Fibroblast of lung (primary cell): ENCODE measurements at places on chromosomes 5 and 9.

DNA sequence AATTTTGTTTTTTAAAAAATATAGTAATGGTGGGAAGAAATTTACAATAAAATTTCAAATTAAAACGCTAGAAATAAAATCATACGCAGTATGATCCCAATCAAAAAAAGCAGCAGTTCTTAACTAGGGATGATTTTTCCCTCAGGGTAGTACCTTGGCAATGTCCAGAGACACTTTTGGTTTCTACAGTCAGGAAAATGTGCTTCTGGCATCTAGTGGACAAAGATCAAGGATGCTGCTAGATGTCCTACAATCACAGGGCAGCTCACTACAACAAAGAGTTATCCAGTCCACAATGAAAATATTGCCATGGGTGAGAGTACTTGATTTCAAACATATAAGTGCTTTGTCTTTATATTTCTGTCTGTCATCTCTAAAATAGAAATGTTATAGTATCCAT, 400.2 kb upstream of the SGCD start:
- no peak for DNase-seq

DNA sequence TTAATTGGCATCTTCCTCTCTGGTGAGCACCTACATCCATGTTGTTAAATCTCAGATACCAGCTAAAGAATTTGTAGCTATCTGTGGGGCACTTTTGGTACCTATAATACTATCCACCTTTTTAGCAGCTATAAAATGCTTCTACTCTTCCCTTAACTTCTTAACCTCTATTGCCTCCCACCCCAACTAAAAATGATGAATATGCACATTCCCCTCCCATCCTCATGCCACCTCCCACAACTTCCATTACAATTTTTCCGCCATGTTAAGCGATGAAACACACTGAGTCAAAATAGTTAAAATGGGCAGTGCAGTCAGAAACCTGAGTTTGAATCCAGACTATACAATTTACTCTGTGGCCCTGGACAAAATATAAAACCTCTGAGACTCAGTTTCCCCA, 10.1 kb downstream of the SSBP2 start:
- no peak for DNase-seq

- DNase-seq = no peak
These were observed 95.7 kb upstream of the ALDH1B1 start for GRCh38 chr9:38296807-38297206.

DNA sequence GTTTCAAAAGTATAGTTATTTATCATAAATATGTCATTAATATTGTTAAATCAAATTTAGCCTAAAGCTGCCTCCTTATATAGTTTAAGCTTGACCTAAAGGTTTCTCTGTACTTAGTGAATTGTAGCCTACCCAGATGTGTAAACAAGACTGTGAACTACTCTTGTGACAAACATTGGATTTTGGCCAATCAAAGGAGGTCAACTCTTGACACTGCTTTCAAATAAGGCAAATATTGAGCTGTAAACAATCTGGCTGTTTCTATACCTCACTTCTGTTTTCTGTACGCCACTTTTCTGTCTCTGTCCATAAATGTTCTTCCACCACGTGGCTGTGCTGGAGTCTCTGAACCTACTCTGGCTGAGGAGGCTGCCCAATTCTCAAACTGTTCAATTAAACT, 51.2 kb downstream of the FXN start:
- no peak for DNase-seq

DNA sequence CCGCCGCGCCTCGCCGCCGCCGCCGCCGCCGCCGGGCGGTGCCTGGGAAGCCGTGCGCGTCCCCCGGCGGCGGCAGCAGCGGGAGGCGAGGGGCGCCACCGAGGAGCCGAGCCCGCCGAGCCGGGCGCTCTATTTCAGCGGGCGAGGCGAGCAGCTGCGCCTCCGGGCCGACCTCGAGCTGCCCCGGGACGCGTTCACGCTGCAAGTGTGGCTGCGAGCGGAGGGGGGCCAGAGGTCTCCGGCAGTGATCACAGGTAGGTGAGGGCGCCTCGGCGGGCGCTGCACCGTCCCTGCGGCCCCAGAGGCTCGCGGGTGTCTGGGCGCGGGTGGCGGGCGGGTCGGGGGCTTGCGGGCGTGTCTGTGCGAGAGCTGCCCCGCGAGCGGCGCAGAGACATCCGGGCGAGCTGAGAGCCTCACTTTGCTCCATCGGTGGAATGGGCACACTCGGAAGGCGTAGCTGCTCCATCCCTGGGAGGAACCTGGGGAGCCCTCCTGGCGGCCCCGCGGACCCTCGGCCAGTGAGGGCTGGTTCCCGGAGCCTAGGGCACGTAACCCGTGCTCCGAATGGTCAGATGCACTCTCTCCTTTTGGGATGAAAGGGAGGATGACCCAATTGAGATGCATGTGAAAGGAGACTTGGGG, 864 bp downstream of the PAPPA start:
- DNase-seq = no peak

- DNase-seq = no peak
These were observed 760 bp downstream of the ALDH1B1 start for GRCh38 chr9:38393128-38393796.

GRCh38 chr9:103430469-103430868, 435.3 kb downstream of the CYLC2 start:
- DNase-seq = no peak

GRCh38 chr9:21781656-21782055, 20.8 kb upstream of the MTAP start:
- DNase-seq = peak; percentile 32

GRCh38 chr9:93319992-93320500, 131.4 kb upstream of the FAM120A start:
- DNase-seq = peak; percentile 4

DNA sequence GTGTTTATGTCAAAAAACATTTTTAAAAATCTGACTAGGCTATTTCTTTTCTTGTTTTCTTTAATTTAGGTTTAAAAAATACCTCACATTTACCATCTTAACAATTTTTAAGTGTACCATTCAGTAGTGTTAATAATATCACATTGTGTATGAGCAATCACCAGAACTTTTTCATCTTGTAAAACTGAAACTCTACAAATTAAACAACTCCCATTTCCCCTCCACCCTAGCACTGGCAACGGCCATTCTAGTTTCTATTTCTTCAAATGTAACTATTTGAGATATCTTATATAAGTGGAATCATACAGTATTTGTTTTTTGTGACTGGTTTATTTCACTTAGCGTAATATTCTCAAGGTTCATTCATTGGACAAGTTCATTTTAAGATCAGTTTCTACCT, 27.7 kb downstream of the PLCXD3 start:
- DNase-seq = no peak

GRCh38 chr5:112551419-112552032, 132.4 kb upstream of the EPB41L4A start:
- peak; percentile 50 for DNase-seq

GRCh38 chr5:4983701-4984100, 156.4 kb upstream of the ADAMTS16 start:
- no peak for DNase-seq

- peak; percentile 68 for DNase-seq
These were observed 10.5 kb upstream of the IRF1 start for GRCh38 chr5:132500931-132501628.

GRCh38 chr5:159331093-159331973, 1.0 kb upstream of the IL12B start:
- DNase-seq = peak; percentile 50

DNA sequence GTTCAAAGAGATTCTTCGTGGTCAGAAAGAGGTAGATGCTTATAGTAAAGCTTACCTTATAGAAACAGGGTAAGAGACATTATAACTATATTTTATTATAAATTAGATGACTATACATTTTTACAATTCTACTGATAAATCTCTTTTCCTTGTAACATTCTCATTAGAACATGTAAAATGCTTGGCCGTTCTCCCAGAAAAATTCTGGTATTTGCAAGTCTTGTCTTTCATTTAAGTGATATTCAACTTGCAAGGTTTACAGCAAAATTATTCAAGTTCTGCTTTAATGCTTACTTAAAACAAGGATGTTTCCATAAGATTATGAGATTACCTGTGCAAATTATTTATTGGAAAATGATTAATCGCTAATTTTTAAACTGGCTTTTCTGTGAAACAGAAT, 41.3 kb upstream of the CDH18 start:
- peak; percentile 10 for DNase-seq

GRCh38 chr9:137269231-137269772, 8.2 kb upstream of the TOR4A start:
- DNase-seq = peak; percentile 77

DNA sequence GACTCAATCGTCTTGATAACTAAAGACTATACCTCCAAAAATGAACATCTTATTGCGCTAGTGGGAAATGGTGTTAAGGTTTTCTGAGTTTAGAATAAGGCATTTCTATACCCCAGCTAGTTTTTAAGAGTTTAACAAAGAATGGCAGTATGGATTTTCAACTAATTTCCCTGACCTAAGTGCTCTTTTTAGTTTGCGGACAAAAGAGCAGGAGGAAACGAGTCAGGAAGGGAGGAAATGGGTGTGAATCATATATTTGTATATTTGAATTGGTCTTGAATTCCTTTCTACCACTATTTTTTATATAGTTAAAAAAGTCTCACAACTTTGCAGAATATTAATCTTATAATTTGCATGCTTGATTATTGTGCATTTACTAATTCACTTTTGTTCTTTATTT, 516.3 kb upstream of the ZNF608 start:
- DNase-seq = peak; percentile 13

DNA sequence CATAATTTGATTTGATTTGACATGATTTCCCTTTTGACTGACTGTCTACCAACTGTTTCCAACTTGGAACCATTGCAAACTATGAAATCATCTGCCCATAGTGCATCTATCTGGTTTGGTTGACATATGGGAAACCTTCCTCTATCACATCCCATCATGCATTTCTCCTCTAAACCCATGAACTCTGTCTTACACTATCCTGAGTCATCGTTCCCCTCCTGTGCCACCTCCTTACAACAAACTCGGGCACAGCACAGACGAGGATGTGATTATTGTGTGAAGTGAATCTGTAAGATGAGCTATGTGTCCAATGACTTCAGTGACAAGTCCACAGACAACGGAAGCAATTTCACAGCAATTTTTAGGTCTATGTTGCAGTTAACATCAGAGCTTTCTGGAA, 126.1 kb downstream of the NPR3 start:
- no peak for DNase-seq

DNA sequence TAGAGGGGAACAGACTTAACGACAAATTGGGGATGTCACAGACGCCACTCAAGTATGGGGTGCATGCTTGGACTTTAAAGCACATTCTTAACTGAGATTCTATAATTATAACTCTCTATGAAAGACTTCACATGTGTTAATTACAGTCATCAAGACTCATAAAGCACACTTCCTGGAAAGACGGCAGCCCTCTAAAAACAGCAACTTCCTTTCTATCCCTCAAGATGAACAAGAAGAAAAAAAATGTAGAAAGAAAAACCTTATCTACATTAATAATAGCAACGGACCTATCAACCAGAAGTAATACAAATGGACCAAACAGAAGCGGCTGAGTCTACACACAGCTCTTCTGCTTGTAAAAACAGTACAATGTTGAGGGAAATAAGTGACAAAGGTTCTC, 21.2 kb downstream of the GNAQ start:
- DNase-seq = no peak

DNA sequence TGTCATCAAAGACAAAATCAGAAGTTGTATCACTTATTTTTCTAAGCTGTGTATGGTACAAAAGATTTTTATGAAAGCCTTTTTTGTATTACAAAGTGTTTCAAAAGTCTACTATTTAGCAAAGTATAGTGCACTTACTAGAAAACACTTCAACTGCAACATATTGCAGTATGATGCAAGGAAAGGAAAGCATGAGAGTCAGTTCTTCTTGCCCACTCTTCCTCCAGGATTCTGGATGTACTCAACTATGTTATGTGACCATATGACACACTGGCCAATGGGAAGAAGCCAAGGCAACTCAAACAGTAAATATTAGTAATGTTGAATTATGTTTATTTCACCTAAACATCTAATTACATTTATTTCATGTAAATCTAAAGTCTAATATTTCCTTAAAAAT, 49.5 kb upstream of the TYRP1 start:
- peak; percentile 73 for DNase-seq

GRCh38 chr9:108588246-108588645, 267.5 kb downstream of the ACTL7B start:
- DNase-seq = no peak

DNA sequence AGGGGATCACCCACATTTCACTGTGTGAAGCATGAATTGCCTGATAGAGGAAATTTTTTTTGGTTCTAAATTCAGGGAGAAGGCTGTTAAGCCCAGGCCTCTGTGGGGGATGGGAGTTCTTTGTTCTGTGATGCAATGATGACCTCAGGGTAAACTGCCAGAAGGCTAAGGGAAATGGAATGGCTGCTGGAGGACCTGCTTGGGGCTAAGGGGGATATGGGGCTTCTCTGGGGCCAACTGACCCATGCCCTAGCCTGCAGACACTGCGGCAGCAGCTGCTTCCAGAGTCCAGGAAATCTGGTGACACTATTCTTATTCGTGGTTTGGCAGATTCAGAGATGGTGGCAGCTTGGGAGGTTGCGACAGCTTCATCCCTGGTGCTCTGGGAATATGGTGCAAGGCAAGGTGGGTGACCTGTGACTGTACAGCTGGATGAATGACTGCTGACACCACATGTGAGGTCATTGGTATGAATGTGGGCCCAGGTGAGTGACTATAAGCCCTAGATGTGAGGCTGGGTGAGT, 30.3 kb downstream of the VCP start:
- DNase-seq = peak; percentile 53

GRCh38 chr9:36328798-36329411, 70.7 kb upstream of the GNE start:
- peak; percentile 87 for DNase-seq

DNA sequence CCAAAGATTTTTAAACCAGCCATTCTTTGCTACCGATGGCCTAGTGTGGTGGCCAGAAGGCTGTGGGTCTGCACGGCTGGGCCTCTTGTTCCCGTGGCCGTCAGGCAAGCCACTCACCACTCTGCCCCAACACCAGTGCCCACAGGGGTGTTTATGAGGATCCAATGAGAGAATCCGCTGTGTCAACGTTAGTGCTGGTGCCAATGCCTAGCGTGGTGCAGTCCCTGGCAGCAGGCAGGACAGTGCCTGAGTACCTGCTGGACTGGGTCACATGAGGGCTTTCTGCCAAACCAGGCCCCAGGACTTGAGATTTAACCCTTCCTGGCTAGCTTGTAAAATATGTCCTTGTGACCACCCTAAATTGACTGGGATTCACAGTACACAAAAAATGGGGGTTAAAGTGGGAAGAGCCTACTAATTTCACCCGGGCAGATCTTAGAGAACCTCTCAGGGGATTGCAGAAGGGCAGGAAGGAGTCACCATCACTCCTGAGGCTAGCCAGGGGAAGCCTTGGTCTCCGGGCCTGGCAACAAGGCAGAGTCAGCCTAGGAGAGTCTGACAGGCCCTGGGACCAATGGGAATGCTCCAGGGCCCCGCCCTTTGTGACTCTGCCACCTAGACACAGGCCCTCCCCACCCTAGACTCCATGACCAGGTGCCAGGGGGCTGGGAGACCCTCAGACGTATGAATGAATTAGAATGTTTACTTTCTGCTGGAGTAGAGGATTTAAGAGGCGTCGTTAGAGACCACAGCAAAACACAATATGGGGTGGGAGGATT, 63.2 kb upstream of the FSTL4 start:
- DNase-seq = no peak

- DNase-seq = no peak
These were observed 30.0 kb downstream of the SNX30 start for GRCh38 chr9:112780450-112781036.

- no peak for DNase-seq
These were observed 3.2 kb upstream of the PPP1R2B start for GRCh38 chr5:156846914-156847313.

GRCh38 chr5:60955239-60955638, 10.2 kb downstream of the NDUFAF2 start:
- DNase-seq = no peak

GRCh38 chr5:146179696-146180095, 2.8 kb downstream of the LARS1 start:
- DNase-seq = no peak
